Esophagus muscularis mucosa (tissue), 4 donors: ENCODE measurements at places on chromosomes 4 and X. TPM values are rescaled to one million over a fixed set of nuclear protein-coding genes. Genes with fewer than 3 reads are reported as not detected.

DNA sequence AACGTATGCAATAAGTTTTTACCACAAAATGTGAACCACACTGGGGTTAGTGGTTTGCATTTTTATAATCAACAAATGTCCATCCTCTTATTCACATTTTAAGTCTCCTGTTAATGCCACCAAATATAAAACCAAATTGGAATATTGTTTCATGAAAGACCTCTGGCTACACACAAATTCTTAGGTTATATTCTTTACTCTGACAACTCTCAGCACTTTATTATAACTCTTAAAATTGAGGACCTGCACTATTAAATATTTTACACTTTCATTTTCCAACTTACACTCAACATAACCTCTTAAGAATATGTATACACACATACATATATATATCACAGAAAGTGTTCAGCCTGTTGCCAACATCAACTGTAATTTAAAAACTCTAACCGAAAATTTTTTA lies 2.8 kb downstream of the PDE5A start:
- no peak for DNase-seq
- H3K36me3 ChIP-seq = no peaks in the 10 kb centered on the region
- H3K4me3 ChIP-seq = peak overlapping the region; percentile 93
- no peaks in the 10 kb centered on the region for H3K27me3 ChIP-seq
- H3K4me1 ChIP-seq = peaks cover 38% of the 10 kb centered on the region

- no peaks in the 10 kb centered on the region for H3K27me3 ChIP-seq
- no peak overlapping the region for H3K27ac ChIP-seq
- no peak for DNase-seq
- peak overlapping the region; percentile 3 for H3K4me3 ChIP-seq
- peaks cover 28% of the 10 kb centered on the region for H3K4me1 ChIP-seq
Observed at GRCh38 chr4:169179609-169180521, 90.9 kb downstream of the SH3RF1 start.

SSX2 gene
- not detected for total RNA-seq

ARAP2 gene
- 7.5 TPM for total RNA-seq

CXCL11 gene
- total RNA-seq = not detected
